HL-60 (cell line): ENCODE measurements at places on chromosomes 3 and 15.

GRCh38 chr3:171994646-171995428 lies 44.5 kb upstream of the FNDC3B start:
- no peak for DNase-seq

GRCh38 chr3:53346514-53346913 lies 829 bp downstream of the DCP1A start:
- DNase-seq: no peak

DNA sequence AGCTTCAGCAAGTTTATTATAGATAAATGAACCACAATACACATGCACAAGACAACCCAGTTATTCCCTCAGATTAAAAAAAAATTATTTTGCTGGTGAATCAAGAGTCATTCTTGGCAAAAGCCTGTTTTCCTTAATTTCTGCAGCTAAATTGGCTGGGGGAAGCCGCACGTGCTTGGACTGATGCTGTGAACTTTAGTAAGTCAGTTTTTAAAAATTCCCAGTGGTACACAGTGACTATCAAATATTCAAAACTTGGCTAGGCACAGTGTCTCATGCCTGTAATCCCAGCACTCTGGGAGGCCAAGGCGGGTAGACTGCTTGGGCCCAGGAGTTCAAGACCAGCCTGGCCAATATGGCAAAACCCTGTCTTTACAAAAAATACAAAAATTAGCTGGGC lies 23.9 kb downstream of the EHD4 start:
- no peak for DNase-seq

GRCh38 chr3:52246728-52247408 lies 1.3 kb downstream of the PPM1M start:
- peak; percentile 66 for DNase-seq

DNA sequence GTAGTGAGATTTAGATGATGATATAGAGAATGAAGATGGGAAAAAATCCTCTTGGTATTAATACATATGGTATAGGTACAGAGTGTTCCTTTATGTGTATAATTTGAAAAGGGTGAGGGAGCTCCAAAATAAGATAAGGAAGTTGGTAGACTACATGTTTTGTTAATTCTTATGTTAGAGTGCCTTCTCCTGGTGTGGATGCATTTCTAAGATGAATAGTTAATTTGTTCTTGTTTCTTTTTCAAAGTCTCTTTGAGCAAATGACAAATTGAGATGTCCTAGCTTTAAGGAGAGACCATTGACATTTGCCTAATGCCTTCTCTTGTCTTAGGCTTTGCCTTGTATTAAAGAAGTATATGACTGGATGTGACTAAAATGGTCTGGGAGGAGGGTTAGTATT lies 34.1 kb downstream of the AKAP13 start:
- no peak for DNase-seq

GRCh38 chr3:128486681-128487537 lies 6.1 kb downstream of the GATA2 start:
- no peak for DNase-seq

DNA sequence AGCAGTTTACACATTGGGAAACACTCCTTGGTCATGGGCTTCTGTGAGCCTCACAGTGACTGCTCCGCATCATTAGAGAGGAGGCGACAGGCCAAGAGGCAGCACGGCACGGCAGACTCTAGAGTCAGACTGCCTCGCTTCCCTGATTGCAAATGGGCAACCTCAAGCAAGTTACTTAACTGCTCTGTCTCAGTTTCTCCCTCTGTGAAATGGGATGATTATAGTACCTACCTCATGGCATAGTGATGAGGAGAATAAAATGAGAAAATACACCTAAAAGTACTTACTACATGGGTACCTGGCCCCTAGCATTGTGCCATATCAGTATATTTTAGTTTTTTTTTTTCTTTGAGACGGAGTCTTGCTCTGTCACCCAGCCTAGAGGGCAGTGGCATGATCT lies 4.0 kb upstream of the RCCD1 start:
- no peak for DNase-seq

- DNase-seq: no peak
These were observed 36.8 kb downstream of the CCR3 start for GRCh38 chr3:46278816-46279672.

DNA sequence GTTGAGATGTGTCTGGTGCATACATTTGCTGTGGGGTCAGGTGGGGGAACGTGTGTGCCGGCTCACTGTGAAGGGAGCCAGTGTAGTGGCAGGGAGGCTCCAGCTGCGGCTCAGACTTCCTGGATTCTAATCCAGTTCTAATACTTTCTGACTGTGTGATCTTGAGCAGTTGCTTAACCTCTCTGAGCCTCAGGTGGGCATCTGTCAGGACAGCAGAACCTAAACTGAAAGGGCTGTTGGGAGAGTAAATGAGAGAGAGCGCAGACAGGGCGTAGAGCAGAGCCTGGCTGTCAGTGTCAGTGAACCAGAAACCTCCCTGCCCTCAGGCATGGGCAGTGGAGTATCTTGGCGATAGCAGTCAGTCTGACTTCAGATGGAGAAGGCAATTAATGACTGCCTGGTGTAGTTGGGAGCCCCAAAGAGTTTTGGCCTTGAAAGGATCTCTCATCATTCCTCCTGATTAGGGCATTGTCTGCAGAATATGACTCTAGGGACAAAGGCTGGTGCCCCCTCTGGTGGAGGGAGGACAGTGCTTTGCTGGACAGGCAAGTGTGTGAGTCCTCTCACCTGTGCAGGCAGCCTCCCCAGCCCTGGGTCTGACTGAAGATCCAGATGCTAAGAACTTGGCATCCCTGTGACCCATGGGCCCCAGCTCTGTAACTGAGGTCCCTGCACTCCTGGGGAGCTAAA lies 9.6 kb downstream of the KBTBD13 start:
- no peak for DNase-seq

DNA sequence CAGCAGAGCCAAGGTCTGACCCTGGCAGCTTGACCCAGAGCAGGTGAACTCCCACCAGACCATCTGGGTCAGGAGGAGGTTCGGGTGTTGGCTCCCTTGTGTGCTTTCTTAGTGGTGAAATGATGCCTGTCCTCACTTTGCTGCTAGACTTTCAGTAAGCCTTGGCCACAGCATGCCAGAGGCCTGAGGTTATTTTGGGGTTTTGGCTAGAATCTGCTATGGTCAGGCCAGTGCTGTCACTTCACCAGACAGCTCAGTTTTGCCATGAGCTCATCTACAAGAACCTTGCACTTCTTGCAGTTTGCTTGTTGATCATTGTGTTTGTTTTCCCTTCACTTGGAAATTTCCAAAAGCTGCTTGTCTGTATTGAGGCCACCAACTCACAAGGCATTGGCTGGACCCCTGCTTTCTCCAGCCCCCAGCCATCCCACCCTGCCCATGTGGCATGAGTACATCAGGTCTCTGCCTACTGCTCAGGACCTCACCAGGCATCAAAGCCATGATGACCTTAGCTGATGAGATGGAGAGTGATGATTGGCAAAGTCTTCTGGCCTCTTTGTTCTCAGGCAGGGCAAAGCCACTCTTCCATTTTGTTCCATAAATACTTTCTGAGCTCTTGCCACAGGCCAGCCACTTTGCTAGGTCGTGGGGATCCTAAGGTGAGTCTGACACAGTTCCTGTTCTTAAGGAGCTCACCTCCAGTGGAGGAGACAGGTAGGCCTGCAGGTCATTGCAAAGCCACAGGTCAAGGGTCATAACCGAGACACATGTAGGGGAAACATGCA lies 122.6 kb downstream of the ARNT2 start:
- no peak for DNase-seq

- peak; percentile 4 for DNase-seq
These were observed 14.4 kb downstream of the GK5 start for GRCh38 chr3:142211034-142211433.

GRCh38 chr3:43071313-43071893 lies 34.5 kb downstream of the POMGNT2 start:
- DNase-seq: peak; percentile 19

GRCh38 chr3:59212128-59212779 lies 162.4 kb upstream of the CFAP20DC start:
- peak; percentile 7 for DNase-seq

DNA sequence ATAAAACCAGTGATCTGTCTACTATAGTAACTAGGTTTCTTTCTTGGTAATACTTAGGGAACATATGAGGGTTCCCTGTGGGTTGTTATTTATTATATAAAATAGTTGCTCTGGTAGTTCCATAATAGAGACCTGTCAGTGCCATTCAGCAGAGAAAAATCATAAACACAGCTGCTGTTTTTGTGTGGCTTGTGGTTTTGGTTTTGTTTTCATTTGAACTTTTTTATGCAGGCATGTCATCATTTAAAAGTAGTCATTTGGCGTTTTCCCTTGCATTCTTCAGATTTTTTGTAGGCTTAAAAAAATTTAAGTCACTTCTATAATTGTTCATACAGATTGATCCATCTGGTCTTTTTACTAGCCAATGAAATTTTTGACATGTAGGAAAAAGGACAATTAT lies 47.9 kb downstream of the PIK3CA start:
- no peak for DNase-seq

DNA sequence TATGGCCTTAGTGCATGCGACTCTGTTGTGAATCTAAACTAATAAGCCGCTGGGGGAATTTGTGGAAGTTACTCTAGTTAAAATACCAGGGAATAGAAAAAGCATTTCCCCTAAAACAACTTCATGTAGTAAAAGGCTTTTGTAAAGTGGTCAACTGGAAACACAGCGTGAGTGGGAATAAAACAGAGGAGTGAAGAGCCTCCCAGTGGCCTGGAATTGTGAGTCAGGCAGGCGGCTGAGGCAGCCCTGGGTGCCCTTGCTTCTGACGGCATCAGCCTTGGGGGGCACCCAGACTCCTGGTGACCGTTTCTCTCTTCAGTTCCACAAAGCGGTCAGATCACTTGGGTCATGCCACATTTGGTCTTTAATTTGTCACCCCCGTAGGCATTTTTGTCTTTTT lies 108.4 kb downstream of the GHSR start:
- no peak for DNase-seq

DNA sequence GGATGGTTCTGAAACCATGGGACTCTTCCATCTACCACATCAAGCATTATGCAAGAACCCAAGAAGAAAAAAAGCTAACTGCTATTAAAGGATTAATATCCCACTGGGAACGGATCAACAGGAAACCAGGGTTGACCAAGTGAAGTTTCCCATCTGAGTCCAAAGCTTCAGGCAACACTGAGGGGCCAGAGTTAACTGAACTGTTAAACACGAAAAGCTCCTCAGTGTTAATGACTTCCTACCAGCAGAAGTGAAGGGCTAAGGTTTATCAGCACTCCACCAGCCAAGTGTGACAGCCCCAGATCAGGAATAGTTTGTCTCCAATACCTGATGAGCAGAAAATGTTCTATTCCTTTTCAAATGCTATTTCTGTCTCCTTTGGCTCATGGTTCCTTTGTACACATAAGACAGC lies 36.7 kb downstream of the PTPN9 start:
- DNase-seq: no peak

- no peak for DNase-seq
These were observed 231.0 kb upstream of the THRB start for GRCh38 chr3:24725514-24726255.

GRCh38 chr3:45994419-45995235 lies 997 bp downstream of the FYCO1 start:
- peak; percentile 14 for DNase-seq

GRCh38 chr3:123781571-123782275 lies 102.4 kb downstream of the MYLK start:
- DNase-seq: no peak

DNA sequence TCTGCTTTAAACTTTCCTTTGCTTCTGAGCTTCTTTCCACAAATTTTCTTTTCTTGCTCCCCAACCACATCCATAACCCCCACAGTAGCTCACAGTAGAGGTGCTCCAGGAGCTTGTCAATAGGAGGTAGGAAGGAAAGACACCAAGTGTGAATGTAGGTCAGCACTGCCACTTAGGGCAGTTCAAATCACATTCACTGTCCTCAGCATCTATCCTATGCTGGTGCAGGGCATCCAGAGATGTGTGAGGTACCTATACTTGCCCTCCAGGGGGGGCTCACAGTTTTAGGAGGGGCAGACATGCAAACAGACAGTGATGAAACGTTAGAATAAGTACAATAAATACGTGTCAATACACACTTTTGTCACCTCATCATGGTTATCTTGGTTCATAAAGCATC lies 1.5 kb upstream of the SPSB4 start:
- DNase-seq: no peak

DNA sequence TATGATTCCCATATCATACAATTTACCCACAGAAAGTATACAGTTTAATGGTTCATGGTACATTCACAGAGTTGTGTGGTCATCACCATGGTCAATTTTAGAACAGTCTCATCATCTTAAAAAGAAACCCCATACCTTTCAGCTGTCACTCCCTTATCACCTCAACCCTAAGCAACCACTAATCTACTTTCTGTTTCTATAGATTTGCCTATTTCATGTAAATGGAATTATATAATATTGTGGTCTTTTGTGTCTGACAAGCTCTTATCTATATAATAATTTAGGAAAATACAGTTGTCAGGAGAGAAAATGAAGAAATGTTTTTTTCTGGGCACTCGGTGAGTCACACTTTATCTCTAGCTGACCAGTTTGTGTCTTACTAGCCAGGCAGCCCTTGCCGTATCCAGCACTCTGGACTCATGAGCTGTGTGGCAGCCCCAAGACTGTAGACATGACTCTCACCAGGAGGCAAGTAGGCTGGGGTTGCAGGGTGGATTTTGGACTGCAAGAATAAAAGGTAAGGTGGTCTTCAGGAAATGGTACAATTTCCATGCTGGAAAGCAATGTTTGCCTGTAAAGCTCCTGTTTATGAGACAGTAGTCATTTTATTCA lies 234.6 kb downstream of the THRB start:
- DNase-seq: no peak

- DNase-seq: peak; percentile 77
These were observed 7.4 kb downstream of the EDEM1 start for GRCh38 chr3:5194801-5195509.

DNA sequence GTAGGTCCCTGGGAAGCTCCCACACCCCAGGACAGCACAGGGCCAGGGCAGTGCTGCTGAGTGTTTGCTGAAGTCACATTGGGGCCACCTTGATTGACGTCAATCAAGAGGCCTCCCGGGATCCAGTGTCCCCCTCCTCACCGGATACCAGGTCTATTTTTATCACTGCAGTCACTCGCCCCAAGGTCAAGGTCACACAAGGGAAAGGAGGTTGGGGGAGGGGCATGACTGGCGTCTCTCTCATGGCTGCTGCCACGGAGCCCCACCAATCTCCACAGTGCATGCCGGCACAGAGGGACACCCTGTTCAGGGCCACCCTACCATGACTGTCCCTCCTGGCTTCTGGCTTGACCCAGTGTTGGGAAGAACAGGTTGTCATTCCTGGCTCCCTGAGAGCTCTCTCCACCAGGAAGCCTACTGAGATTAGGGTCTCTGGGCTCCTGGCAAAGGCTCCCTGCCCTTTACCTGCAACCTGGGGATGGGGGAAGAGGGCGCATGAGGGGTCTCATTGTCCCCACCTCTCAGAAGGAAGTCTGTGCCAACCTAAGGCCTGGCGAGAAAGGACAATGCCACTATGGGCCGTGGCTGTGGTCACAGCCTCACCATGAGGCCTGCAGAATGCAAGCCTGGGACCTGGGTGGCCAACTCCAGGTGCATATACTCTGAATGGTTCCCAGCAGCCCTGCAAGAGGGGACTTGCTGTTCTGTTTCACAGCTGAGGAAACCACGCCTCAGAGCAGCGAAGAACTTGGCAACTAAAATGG lies 1.5 kb downstream of the MYL3 start:
- DNase-seq: no peak
